Omental fat pad (tissue), 4 donors: ENCODE measurements at places on chromosomes 13 and 19. TPM values are rescaled to one million over a fixed set of nuclear protein-coding genes. Genes with fewer than 3 reads are reported as not detected.

DNA sequence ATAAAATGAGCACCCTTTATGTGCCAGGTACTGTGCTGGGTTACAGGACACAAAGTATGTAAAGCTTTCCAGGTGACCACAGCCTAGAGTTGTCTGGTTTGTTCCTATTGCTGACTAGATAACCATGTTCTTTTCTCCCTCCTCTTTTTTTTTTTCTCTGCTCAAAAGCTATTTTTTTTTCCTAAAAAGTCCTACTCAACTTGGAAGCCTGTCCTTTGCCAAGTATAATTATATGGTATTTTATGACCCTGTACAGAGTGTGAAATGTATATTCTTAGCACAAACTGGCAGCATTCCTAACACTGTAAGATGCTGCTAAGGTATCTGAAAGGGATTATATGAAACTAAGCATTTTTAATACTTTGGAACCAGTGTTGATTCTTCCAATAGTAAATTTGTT, 171.0 kb downstream of the GPC6 start:
- no peak for DNase-seq

GRCh38 chr19:12064590-12065538, at the start of gene ZNF844:
Gene ZNF844, plus strand, starts transcription at chr19:12064731. Its CDS starts 143 bp downstream, at chr19:12064874.
- DNase-seq: peak; percentile 97

Gene INSR
- total RNA-seq: 75.0 TPM

DNA sequence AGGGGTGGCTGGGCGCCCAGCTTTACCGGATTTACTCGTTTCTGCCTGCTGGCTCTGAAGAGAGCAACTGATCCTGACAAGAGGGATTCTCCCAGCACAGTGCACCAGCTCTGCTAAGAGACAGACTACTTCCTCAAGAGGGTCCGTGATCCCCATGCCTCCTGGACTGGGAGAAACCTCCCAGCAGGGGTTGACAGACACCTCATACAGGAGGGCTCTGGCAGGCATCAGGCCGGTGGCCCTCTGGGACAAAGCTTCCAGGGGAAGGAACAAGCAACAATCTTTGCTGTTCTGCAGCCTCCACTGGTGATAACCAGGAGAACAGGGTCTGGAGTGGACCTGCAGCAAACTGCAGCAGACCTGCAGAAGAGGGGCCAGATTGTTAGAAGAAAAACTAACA, 1192.5 kb upstream of the PRR20A start:
- DNase-seq: no peak

DNA sequence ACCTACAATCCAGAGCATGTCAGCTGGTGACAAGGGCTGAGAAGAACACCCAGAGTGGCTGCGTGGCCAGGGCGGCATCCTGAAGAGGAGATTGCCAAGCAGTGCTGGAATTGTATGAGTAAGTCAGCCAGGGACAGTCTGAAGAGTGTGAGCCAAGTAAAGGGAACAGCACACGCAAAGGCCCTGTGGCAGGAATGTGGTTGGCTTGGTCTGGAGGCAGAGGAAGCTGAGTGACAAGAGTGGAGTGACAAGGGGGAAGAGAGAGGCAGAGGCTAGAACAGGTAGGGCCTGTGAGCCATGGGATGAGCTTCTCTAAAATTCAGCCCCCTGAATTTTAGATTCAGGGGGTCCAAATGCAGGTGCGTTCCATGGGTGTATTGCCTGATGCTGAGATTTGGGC, 53.7 kb upstream of the UQCRFS1 start:
- DNase-seq: no peak
